GF-D8 (cell line): ENCODE measurements at places on chromosomes 1 and 21.
A peak's percentile ranks its signal among the peaks of the same experiment; 100 is the strongest.

GRCh38 chr1:169473347-169473746, 12.4 kb downstream of the SLC19A2 start:
- DNase-seq, result peak; percentile 6

- DNase-seq, result no peak
Observed at GRCh38 chr1:6651909-6652308, 27.2 kb downstream of the THAP3 start.

DNA sequence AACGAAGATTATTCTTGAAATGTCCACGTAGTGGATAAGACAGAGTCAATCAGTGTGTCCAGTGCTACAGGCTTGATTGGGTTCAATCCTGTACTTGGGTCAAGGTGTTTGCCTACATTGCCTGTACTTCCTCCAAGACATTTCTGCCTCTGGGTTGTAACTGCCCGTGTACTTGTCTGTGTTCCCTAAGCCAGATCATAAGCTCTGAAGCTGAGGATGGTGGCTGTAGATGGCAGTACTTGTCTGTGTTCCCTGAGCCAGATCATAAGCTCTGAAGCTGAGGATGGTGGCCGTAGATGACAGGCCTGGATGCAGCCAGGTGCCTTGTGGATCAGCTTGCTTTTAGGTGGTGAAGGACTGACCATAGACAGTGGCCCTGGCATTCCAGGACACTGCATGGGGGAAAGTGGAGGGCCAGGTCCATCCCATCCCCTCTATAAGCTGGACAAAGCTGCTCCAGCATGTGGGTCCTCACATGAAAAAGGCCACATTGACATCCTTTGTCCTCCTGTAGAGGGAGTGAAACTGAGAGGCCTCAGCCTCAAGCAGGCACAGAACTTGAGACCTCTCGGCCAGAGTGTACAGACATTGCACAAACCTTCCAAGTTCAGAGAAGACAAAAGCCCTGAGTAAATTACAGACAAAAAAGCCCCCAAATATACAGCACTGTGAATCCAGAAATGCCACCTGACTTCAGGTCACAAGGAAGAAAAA, 2.0 kb upstream of the SRM start:
- DNase-seq, result no peak

- DNase-seq, result no peak
Observed at GRCh38 chr1:58440696-58441095, 105.8 kb downstream of the OMA1 start.

GRCh38 chr1:58390091-58390490, 156.4 kb downstream of the OMA1 start:
- DNase-seq, result no peak

- no peak for DNase-seq
Observed at GRCh38 chr1:94797291-94797690, 22.9 kb upstream of the SLC44A3 start.

DNA sequence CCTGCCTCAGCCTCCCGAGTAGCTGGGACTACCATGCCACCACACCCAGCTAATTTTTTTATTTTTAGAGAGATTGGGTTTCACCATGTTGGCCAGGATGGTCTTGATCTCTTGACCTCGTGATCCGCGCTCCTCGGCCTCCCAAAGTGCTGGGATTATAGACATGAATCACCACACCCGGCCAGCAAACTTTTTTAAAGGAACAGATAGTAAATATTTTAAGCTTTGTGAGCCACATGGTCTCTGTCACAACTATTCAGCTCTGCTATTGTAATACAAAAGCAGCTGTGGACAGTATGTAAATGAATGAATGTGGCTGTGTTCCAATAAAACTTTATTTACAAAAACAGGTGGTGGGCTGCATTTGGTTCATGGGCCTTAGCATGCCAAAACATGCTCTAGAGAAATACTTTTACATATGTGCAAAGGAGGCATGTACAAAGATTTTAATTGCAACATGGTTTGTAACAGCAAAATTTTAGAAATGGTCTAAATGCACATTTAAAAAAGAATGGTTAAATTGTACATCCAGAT, 47.0 kb downstream of the CDCP2 start:
- DNase-seq, result no peak

GRCh38 chr1:20830378-20830777, 43.3 kb upstream of the HP1BP3 start:
- DNase-seq, result no peak

DNA sequence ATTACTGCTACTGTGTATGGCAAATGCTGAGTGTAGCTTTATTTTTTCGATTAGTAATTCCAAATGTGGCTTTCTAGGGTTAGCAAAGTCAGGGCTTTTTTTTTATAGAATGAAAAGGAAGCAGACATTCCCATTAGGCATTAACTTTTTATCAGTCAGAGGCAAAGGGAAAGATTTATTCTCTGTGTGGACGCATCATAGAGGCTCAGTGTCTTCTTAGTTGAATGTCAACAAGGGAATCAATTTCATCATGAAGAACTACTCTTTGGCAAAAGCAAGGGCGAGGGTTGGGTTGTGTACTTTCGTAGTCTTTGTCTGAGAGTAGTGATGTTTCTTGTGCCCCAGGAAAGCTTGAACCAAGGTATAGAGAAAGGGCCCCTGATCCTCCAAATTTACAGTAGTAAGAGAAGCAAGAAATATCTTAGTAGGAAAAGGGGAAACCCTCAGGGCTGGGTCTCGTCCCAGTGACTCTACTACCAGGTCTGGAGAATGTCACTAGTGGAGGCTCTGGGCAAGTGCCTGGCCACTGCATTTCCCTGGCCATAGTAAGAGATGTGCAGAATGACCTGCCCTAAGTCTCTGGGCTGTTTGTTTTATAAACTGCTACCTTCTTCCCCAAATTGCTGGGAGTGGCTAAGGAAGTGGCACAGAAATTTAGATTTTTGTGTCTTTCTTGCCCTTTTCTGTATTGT, 30.0 kb upstream of the MACF1 start:
- no peak for DNase-seq

- no peak for DNase-seq
Observed at GRCh38 chr1:98001764-98002163, 80.9 kb upstream of the DPYD start.

GRCh38 chr1:93680076-93680419, 1.6 kb downstream of the BCAR3 start:
- DNase-seq, result no peak
